ENCODE measurements at places on chromosomes 5 and 9. TPM values are rescaled to one million over a fixed set of nuclear protein-coding genes. Genes with fewer than 3 reads are reported as not detected.

DNA sequence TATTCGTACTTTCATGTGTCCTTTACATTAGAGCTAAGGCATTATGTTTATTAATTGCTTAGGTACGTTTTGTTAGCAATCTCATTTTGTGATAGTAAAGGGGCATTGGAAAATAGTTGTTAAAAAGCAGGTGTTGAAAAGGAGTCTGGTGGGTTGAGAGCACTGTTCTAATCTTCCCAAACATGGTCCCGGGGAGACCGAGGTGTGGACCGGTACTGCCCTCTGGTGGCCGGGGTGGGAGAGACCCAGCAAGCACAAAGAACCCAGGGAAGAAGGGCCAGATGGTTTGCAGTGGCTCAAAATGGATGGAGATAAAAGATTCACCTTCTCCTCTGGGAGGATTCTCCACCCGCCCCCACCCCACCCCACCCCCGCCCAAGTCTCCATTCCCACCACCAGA is 26.1 kb downstream of the IDNK start:
- peak; percentile 55 for DNase-seq
- no peaks in the 10 kb centered on the region for H3K27me3 ChIP-seq
- H3K36me3 ChIP-seq = peaks cover 35% of the 10 kb centered on the region

DNA sequence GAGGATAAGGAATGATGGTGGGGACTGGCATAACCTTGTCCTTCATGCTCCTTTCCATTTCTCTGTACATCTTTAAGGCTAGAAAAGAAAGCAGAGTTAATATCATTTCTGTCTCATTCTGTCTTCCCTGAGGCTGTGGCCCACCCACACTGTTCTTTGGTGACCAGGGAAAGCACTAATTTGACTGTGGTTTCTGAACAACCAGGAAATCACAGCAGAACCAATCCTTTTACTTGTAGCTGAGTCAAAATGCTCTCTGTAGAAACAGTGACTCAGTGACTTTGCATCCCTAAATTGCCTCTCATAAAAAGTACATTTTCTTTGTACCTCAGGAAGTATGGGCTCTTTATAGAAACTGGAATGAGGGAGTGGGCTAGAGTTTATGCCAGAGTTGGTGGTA is 28.1 kb downstream of the IL33 start:
- no peaks in the 10 kb centered on the region for H3K27me3 ChIP-seq
- no peak overlapping the region for H3K4me3 ChIP-seq
- DNase-seq = no peak
- H3K4me1 ChIP-seq = no peaks in the 10 kb centered on the region
- H3K36me3 ChIP-seq = no peaks in the 10 kb centered on the region
- no peak overlapping the region for H3K27ac ChIP-seq

GRCh38 chr9:100637787-100638186 is 59.9 kb downstream of the CAVIN4 start:
- H3K4me1 ChIP-seq = peaks cover 13% of the 10 kb centered on the region
- H3K27me3 ChIP-seq = peaks cover 10% of the 10 kb centered on the region
- DNase-seq = peak; percentile 37
- no peak overlapping the region for H3K4me3 ChIP-seq
- no peak overlapping the region for H3K27ac ChIP-seq

GRCh38 chr5:84072339-84072738 is 312.3 kb downstream of the EDIL3 start:
- no peak for DNase-seq
- no peaks in the 10 kb centered on the region for H3K4me1 ChIP-seq
- no peak overlapping the region for H3K4me3 ChIP-seq
- H3K36me3 ChIP-seq = no peaks in the 10 kb centered on the region
- no peaks in the 10 kb centered on the region for H3K27me3 ChIP-seq

GRCh38 chr9:99602854-99603253 is 218.8 kb upstream of the NR4A3 start:
- H3K27me3 ChIP-seq = peaks cover 4% of the 10 kb centered on the region
- H3K4me1 ChIP-seq = no peaks in the 10 kb centered on the region
- H3K27ac ChIP-seq = no peak overlapping the region
- no peak for DNase-seq

- no peak overlapping the region for H3K4me3 ChIP-seq
- H3K27me3 ChIP-seq = no peaks in the 10 kb centered on the region
- H3K27ac ChIP-seq = no peak overlapping the region
- peaks cover 3% of the 10 kb centered on the region for H3K36me3 ChIP-seq
- H3K4me1 ChIP-seq = no peaks in the 10 kb centered on the region
These were observed 303.9 kb downstream of the DMRT2 start for GRCh38 chr9:1354086-1354485.

DNA sequence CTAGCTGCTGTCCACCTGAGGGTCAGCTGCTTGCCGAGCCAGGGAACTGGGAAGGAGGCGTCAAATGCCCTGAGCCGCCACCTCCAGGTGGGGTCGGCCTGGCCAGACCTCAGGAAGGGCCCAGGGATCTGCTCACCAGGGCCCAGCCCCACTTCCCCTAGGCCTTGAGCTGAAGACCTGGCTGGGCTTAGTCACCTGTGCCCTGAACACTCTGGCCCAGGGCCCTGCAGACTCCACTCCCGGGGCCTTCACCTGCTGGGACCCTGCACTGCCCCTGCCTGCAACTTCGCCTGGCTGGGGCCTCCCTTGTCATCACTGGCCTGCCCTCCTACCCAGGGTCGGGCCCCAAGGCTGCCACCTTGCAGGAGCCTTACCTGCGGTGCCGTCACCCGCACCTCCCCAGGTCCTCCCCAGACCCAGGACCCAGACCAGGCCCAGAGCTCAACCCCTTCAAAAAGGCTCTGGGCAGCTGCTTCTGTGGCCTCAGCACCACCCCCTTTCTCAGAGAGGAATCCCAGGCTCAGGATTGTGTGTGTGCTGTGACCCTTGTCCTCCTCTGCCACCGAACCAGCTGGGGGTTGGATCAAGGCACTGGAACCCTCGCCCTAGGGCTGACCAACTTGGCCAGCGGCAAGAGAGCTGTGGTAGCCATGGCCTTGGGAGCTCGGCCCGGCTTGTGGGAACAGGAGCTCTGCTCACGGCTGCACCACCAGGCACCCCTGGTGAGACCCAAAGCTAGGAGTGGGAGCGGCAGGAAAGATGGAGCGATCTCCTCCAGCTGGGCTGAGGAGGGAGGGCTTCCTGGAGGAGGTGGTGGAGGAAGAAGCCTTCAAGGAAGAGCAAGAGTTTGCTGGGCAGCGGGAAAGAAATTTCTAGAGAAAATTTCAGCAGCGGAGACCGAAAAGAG is 1.2 kb upstream of the NELFB start:
- peaks cover 13% of the 10 kb centered on the region for H3K4me1 ChIP-seq
- H3K4me3 ChIP-seq = peak overlapping the region; percentile 97
- peak overlapping the region; percentile 83 for H3K27ac ChIP-seq
- peaks cover 2% of the 10 kb centered on the region for H3K36me3 ChIP-seq
- peaks cover 3% of the 10 kb centered on the region for H3K27me3 ChIP-seq

DRD1 gene
- total RNA-seq = not detected

CARTPT gene
- total RNA-seq = not detected

MYORG gene
- 1.7 TPM for total RNA-seq

KCNIP1 gene
- 0.96 TPM for total RNA-seq

TOR4A gene
- 0.86 TPM for total RNA-seq

CYLC2 gene
- total RNA-seq = not detected

All from neural crest cell (in vitro differentiated cells).